ENCODE measurements at places on chromosomes 12 and 14.

DNA sequence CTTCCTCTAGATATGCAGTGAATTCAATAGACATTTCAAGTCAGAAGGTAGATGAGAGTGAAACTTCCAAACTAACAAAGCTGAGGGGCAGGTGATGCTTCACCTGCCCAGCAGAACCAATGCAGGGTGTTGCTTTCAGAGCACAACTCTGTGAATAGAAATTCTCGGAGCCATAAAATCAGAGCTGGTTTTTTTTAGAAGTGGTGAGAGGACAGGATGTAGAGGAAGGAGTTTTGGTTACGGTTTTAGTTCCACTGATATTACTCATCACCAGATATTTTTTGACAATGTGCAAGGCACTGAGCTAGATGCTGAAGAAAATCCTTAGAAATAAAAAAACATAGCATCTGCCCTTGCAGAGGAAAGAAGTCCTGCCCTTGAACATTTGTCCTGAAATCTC lies 62.2 kb downstream of the BMP4 start:
- DNase-seq = no peak

GRCh38 chr14:59371771-59372170 lies 93.4 kb downstream of the GPR135 start:
- no peak for DNase-seq

- DNase-seq = no peak
Measured at GRCh38 chr12:40127408-40127807, 21.5 kb upstream of the SLC2A13 start.

- no peak for DNase-seq
Measured at GRCh38 chr12:49537752-49538509, 899 bp upstream of the KCNH3 start.

- no peak for DNase-seq
Measured at GRCh38 chr14:91997492-91997891, 42.4 kb downstream of the TRIP11 start.

All from stimulated activated CD8-positive, alpha-beta memory T cell treated with anti-CD3 and anti-CD28 coated beads, Interleukin-4, amount 100 ng/mL, for 24 hours (primary cell).